Renal cortical epithelial cell (primary cell): ENCODE measurements at places on chromosomes 6 and 20. TPM values are rescaled to one million over a fixed set of nuclear protein-coding genes. Genes with fewer than 3 reads are reported as not detected.

Gene CYP21A2
- 0.20 TPM in 1 of 2 replicates, not detected in the other for total RNA-seq

Gene KIF6
- total RNA-seq: 1.3 TPM in 1 of 2 replicates, not detected in the other

Gene ATF6B
- 16.5 and 26.2 TPM in 2 replicates for total RNA-seq

DNA sequence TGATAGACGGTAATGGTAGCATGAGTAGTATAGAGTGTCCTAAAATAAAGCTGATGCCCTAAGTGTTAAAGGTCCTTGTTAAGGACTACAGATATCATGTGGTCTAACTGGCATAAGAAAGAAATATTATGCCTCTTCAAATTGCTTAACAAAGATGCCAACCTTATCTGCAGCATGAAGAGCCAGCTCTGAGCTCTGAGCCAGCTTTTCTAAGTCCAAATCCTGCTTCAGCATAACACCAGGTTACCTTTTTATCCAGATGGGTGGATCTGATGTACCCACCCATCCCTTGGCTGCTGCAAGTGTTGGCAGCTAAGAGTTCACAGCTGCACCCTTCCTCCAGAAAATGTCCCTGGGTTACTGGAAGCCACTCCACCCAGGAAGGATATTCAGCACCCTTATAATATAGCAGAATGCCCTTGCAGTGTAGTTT, 83.8 kb downstream of the TENT5A start:
- no peak for DNase-seq

Gene TP53TG5
- not detected in 2 replicates for total RNA-seq

GRCh38 chr20:36848078-36848660, 27.8 kb upstream of the TLDC2 start:
- DNase-seq: peak; percentile 52

Gene SYCP2L
- total RNA-seq: 0.35 and 0.52 TPM in 2 replicates

Gene VWA7
- 2.6 and 8.5 TPM in 2 replicates for total RNA-seq

DNA sequence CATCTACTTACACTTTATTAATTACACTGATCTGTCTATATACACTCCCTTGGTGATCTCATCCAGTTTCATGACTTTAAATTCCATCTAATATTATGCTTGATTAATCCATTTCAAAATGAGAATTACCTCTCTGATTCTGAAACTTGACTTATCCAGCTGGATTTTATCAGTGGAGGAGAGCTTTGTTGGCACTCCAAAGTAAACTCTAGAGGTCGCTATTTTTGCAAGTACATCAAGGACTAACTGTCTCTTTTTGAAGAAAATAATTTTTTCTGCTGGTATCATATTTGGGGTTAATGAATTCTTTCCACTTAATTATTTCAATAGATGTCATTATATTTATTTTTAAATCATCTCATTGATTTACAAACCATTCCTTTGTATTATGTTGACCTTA, 630.3 kb upstream of the MAN1A1 start:
- peak; percentile 21 for DNase-seq

- no peak for DNase-seq
Measured at GRCh38 chr6:3371222-3371949, 85.5 kb downstream of the SLC22A23 start.
